Astrocyte of the cerebellum (primary cell): ENCODE measurements at places on chromosomes 16 and 17.

DNA sequence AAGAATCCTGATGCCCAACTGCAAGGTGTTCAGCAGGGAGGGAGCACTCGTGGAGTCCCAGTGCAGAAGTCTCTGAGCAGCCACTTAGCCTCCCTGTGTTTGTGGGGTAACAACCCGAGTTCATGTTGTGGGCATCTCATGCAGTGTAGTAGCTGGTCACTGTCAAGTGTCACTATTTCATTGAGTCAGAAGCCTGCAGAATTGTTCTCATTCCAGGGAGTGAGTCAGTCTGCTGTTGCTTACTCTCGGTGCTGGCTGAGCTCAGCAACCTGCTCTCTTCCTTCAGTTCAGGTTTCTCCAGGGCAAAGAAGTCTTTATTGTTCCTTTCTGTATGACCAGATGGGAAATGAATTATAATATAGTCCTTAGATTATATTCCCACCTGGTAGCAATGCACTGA is 24.1 kb downstream of the HMOX2 start:
- DNase-seq: peak; percentile 46

DNA sequence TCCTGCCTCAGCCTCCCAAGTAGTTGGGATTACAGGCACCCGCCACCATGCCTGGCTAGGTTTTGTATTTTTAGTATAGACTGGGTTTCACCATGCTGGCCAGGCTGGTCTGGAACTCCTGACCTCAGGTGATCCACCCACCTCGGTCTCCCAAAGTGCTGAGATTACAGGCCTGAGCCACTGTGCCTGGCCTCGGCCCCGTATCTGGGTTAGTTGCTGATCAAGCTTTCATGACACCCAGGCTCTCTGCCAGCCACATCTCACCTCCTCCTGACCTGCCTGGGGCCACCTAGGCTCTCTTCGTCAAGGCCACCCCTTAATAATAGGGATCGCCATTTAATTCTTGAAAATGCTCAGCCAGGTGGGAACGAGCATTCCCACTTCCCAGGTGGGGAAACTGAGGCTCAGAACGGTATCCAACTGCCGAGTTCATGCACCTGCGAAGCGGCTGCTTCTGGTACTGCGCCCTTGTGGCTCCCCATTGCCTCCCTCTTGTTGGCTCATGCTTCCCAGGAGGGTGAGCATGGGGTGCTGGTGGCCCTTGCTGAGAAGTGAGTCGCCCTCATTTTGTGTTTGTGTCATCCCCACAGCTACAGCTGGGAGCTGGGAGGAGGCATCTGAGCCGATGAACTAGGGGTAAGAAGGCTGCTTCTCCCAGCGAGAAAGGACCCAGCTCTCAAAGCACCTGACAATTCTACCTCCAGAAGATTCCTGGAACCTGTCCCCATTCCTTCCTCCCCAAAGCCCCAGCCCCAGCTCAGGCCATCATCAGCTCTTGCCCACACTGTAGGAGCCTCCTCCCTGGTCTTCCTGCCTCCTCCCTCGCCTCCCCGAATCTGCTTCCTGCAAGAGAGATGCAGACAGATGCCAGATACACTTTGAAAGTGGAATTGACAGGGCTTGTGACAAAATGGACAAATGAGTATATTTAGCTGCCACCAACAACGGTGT is 17.3 kb upstream of the SNN start:
- DNase-seq: no peak

- no peak for DNase-seq
Measured at GRCh38 chr16:79005096-79005495, 595.4 kb downstream of the MAF start.

DNA sequence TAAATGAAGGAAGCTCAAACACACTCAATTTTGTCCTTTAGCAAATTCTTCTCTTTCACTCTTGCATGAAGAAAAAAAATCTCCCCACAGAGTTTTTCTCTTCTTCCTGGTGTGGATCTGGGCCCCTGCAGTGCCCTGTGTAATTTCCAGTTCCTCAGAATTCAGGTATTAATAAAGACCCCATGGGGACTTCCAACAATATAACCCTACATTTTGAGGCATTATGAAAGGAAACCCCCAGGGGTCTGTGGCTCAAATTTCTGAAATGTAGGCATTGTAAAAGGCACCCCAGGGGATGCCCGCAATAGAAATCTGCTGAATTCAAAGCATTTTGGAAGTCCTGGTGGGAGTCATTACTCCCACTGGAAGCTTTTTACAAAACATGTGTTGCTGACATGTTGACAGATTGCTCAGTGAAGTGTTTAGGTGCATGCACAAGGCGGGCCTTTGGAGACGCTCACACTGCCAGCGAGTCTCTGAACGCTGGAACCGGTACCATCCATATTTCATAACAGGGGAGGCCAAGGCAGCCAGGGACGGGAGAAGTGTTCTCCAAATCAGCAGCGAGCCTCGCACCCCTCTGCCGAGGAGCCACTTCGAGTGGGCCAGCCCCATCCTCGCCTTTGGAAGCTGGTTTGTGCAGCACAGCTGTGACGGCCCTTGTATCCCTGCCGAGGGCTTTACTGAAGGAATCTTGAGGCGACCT is 154.0 kb downstream of the ZNF423 start:
- DNase-seq: peak; percentile 93
